Stimulated activated CD8-positive, alpha-beta memory T cell treated with anti-CD3 and anti-CD28 coated beads, Interleukin-7, amount 100 ng/mL, for 48 hours (primary cell): ENCODE measurements at places on chromosomes 5 and 9.
A peak's percentile ranks its signal among the peaks of the same experiment; 100 is the strongest.

GRCh38 chr9:76136986-76137385 lies 246.5 kb downstream of the PCSK5 start:
- no peak for DNase-seq

- no peak for DNase-seq
Observed at GRCh38 chr5:117195076-117195475, 620.5 kb upstream of the SEMA6A start.

- DNase-seq = no peak
Observed at GRCh38 chr5:82287625-82288024, 9.5 kb upstream of the RPS23 start.

DNA sequence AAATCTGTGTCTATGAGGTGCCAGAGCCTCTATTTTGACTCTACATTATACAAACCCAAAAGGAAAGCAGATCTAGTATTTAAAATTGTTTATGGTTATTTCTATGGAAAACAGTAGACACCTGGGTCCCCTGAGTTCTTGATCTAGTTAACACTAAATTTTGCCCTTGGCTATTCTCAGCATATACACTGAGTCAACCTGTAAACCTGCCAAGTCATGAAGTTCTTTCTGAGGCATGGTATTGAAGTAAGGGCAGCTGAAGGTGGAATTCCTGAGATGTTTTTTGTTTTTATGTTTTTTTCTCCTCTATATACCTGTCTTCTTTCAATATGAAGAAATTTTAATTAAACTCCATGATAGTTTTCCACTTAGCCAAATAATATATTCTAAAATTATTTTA lies 120.2 kb downstream of the PDE4D start:
- DNase-seq = no peak

- DNase-seq = no peak
Observed at GRCh38 chr9:93955111-93955980, at the start of gene BARX1. BARX1 (minus strand) TSS chr9:93955355; CDS start chr9:93955146, 209 bp downstream.

GRCh38 chr5:168291342-168291963 lies at the start of gene WWC1:
WWC1 (plus strand) TSS chr5:168291645; CDS start chr5:168292153, 508 bp downstream.
- peak; percentile 5 for DNase-seq

DNA sequence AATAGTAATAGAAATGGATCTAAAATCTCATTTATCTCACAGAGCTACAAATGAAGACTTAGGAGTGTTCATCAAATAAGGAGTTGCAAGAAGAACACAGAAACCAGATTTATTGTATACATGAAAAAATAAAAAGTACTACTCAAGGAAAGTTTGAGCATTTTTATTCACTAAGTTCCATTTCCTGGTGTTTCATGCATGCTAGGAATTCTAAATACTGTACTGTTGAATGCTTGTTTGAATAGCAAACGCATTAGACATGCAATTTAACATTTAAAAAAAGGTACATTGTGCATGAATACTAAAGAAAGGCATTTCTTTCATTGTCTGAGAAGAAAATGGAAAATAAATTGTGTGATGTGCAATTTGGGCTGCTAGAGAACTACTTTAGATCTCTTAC lies 52.1 kb downstream of the C6 start:
- DNase-seq = no peak

DNA sequence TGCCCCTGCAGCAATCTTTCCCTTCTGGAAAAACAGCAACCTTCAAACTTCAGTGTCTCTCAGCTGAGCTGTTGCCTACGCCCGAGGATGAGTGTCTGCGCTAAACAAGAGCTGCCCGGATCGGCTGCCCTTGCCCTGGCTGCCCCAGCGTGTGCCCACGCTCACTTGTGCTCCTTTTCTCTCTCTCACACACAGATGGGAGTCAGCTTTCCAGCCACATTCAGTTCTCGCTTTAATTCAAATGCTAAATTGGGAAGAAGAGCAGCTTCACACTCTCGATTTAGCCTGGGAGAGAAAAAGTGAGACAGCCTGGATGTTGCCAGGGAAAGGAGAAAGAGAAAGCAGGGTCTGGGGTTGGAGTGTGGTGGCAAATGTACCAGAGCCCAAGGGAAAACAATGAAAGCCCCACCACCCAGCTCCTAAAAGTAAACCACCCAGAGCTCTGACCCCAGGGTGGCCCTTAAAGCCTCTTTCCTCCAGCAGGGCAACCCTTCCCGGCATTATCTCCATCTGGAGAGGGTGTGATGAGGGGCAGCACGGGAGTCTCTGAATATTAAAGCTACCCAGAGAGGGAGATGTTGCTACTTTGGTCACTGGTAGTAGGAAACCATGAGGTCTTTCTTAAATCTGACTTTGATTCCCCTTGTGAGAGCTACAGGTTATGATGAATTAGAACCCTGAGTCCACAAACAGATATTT lies 9.9 kb upstream of the EGR1 start:
- no peak for DNase-seq

GRCh38 chr5:124180299-124180874 lies 566.1 kb downstream of the ZNF608 start:
- no peak for DNase-seq

DNA sequence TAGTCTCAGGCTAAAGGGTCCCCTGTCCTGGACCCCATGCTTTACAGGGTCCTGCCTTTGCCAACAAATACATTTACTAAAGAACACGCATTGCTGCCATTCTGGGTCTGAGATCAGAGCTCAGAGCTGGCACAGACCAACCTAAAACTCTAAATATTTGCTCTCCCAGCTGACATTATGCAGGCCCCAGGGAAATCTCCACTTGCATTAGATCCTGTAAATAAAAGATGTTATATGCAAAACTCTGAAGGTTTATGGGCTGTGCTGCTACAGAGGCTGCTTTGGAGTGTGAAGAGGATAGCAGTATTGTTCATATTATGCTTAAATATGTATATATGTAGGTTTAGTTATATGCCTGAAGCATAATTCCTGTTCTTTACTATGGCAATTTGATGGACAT lies 35.9 kb upstream of the RANBP3L start:
- DNase-seq = no peak

DNA sequence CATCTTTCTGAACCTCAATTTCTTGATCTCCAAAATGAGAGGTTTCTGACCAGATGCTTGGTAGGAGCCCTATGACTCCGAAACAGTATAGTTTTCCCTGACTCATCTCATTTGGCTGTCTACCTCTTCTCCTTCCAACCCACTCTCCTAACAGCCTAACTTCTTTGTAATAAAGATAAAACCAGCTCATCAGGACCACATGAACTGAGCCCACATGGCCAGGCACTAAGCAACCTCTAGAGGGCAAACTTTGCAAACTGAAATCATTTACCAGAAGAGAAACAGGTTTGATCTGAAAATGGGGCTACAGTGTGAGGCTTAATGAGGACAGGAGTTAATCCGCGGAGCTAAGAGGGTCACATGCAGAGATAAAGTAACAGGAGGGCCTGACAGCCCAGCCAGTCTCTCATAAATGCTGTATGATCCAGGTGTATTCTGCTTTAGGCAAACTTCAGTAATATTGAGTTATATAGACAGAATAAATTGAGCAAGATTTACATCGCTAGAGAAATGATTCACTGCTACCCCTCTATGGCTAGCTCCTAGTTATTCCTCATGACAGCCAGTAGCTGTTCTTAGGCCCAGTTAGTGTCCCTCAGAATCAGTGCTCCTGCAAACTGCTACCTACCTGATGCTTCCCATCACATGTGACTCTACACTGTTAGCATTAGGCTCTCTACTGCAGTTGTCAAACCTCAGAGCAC lies 64.6 kb downstream of the ABCA1 start:
- peak; percentile 26 for DNase-seq

DNA sequence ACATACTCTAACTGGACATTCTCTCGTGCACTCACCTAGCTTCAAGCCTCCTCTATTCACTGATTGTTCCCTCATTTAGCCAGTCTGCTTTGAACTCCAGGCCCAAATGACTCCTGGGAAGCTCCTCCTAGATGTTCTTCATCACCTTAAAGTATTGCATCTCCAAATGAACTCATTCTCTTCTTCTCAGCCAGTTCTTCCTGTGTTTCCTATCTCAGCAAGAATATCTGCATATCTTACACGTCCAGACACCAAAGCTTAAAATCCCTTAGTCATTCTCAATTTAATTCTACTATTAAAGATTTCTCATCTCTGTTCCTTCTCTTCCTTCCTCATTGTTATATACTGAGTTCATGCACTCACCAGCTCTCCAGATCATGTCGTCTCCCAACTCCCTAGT lies 118.6 kb upstream of the DAB2 start:
- no peak for DNase-seq

GRCh38 chr5:40780858-40781257 lies 17.3 kb downstream of the PRKAA1 start:
- no peak for DNase-seq

DNA sequence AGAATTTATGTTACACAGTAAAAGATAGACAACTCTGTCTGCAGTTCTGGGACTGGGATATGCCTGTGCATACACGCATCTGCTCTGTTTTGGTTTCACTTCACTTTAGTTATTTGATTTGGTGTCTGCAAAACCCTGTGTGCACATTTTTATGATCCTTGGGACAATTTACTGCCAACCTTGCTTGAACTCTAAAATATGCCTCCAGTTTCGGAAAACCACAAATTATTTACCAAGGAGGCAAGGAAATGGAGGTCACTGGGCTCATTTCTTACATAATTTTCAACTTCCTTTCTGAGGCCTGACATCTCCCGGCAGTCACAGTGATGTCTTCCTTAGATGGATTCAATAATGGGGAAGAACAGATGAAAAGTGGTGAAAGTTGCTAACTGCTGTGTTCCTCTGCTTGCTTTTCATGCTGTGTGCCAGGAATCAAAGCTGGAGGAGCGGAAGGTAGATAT lies 61.2 kb upstream of the TAF11L2 start:
- no peak for DNase-seq

- no peak for DNase-seq
Observed at GRCh38 chr9:4143936-4144717, 155.7 kb downstream of the GLIS3 start.

DNA sequence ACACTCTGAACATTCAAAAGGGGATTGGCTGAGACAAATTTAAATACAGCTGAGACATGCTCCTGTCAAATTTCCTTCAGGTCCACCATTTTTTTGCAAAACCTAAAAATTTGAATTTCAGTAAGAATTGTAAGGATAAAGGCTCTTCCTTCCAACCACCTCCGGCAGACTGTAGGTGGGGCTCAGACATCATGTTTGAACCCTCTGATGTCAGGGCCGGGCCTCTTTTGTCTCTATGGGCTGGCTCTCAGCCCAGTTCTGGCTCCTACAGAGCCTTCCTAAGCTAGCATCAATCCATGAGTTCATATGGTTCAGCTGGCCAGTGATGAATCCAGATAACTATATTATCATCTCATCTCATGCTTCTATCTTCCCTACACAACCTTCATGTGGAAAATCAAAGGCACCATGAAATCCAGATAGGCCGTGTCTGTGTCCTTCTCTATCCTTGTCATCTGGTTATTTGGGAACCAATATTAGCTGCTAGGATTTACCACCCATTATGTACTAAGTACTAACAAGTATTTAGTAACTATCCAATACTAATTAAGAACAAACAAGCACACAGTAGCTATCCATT lies 44.2 kb downstream of the NIPSNAP3B start:
- no peak for DNase-seq

- no peak for DNase-seq
Observed at GRCh38 chr5:14175381-14175780, 32.2 kb downstream of the TRIO start.

- DNase-seq = no peak
Observed at GRCh38 chr9:111154081-111154562, 115.9 kb upstream of the LPAR1 start.

DNA sequence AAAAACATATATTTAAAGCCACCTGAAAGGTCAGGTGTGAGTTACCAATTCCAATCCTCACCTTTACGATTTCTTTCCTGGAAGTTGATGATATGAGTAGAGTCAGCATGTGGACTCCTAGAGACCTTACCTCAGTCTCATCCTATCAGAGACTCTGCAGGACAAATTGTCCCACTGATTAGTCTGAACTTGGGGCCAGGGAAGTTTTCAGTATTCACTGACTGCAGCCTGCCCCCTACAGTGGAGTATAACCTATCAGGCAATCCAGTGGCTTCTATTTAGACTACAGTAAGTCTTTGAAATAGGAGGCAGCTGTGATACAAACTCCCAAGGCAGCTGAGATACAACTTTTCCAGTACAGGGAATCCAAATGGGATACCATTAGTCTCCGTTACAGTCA lies 449.4 kb upstream of the CDH10 start:
- DNase-seq = no peak

- no peak for DNase-seq
Observed at GRCh38 chr9:70105147-70105546, 61.5 kb downstream of the MAMDC2 start.

- no peak for DNase-seq
Observed at GRCh38 chr9:98342820-98343210, 87.4 kb upstream of the TBC1D2 start.

DNA sequence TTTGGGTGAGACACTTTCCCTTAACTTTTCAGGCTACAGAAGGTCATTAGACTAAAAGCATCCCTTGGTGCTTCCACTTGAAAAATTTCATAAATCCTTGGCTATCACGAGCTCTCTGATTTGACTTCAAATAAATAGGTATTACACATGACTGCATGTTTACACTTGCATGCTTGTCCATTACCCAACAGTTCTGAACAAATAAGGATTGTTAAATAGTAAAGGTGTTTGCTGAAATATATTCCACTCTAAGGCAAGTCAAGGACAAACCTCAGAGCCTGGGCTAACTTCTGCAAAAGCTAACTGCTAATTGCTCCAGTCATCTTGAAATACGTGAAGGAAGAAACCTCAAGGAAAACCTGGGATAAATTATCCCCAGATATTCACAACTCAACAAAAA lies 14.5 kb downstream of the FBXW2 start:
- no peak for DNase-seq

GRCh38 chr5:149551227-149552037 lies at the start of gene CSNK1A1:
CSNK1A1 (minus strand) TSS chr5:149551439; CDS start chr5:149550964, 475 bp downstream.
- DNase-seq = peak; percentile 98

- DNase-seq = no peak
Observed at GRCh38 chr9:35656831-35657545, 831 bp downstream of the RMRP start.

DNA sequence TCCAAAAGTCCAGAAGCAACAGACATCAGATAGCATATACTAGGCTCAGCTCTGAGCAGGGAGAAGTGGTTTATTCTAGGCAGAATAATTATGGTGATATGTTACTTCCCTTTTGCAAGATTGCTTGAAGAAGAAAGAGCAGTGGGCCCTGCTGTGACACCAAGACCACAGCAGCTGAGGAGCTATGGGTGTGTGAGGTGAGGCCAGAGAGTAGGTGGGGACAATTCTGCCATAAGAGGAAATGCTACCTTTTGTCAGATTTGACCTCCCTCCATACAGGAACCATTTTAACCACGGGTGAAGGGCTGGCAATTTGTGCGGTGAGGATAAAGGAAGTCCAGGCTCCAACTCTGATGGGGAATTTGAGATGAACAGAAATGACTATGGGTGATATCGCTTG lies 51.3 kb downstream of the TNFSF15 start:
- DNase-seq = no peak

DNA sequence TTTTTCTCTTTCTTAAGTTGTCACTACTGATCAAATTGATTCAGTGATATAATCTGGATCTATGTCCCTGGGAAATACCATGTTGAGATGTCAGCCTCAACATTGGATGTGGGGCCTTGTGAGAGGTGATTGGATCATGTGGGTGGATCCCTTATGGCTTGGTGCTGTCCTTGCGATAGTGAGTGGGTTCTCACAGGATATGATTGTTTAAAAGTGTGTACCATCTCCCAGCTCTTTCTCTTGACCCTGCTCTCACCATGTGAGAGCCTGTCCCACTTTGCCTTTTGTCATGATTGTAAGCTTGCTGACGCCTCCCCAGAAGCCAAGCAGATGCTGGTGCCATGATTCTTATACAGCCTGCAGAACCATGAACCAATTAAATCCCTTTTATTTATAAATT lies 68.6 kb downstream of the ST8SIA4 start:
- no peak for DNase-seq

GRCh38 chr5:118946138-118946800 lies 42.1 kb downstream of the DTWD2 start:
- no peak for DNase-seq
